ENCODE measurements at places on chromosomes 16 and 17. TPM values are rescaled to one million over a fixed set of nuclear protein-coding genes. Genes with fewer than 3 reads are reported as not detected.

Gene KRTAP3-2
- polyA plus RNA-seq: not detected

Gene ZPBP2
- polyA plus RNA-seq: not detected

Gene THRA
- polyA plus RNA-seq: 58.1 TPM

Gene CES5A
- polyA plus RNA-seq: not detected

Gene TBX4
- polyA plus RNA-seq: 2.6 TPM

Gene KRTAP3-1
- not detected for polyA plus RNA-seq

Gene TPSD1
- not detected for polyA plus RNA-seq

Gene SLFN14
- 0.12 TPM for polyA plus RNA-seq

Gene KRTAP17-1
- not detected for polyA plus RNA-seq

Gene KRT25
- polyA plus RNA-seq: not detected

Gene ZSCAN10
- polyA plus RNA-seq: not detected

Gene ABCA10
- not detected for polyA plus RNA-seq

Gene KCNG4
- polyA plus RNA-seq: not detected

Gene ITGAD
- 0.31 TPM for polyA plus RNA-seq

Gene OR2C1
- polyA plus RNA-seq: 1.0 TPM

Gene TMEM208
- polyA plus RNA-seq: 64.5 TPM

Gene PRR11
- 2.2 TPM for polyA plus RNA-seq

Gene TSPOAP1
- polyA plus RNA-seq: 77.5 TPM

Gene TP53TG3
- not detected for polyA plus RNA-seq

Gene EME1
- polyA plus RNA-seq: 5.2 TPM

Gene KRTAP9-4
- not detected for polyA plus RNA-seq

Gene MYADML2
- 17.1 TPM for polyA plus RNA-seq

Gene HOXB1
- polyA plus RNA-seq: 12.4 TPM

Gene STH
- polyA plus RNA-seq: not detected

Gene ULK2
- 13.3 TPM for polyA plus RNA-seq

Gene FNDC8
- not detected for polyA plus RNA-seq

Gene PSMD12
- polyA plus RNA-seq: 58.9 TPM

Gene SECTM1
- not detected for polyA plus RNA-seq

Gene GTF3C1
- 113 TPM for polyA plus RNA-seq

Gene NFAT5
- 6.2 TPM for polyA plus RNA-seq

Gene ABCA6
- not detected for polyA plus RNA-seq

Gene KRT31
- polyA plus RNA-seq: not detected

Gene GLIS2
- 10.3 TPM for polyA plus RNA-seq

Gene CCDC78
- 3.6 TPM for polyA plus RNA-seq

Gene PLK1
- 134 TPM for polyA plus RNA-seq

Gene MAPT
- 1.9 TPM for polyA plus RNA-seq

Gene SPN
- polyA plus RNA-seq: 0.85 TPM

Gene CACNG3
- polyA plus RNA-seq: not detected

Gene TBC1D3B
- 4.7 TPM for polyA plus RNA-seq

Gene ZNF646
- polyA plus RNA-seq: 7.1 TPM

Gene CDC6
- polyA plus RNA-seq: 7.2 TPM

Gene PCTP
- 23.4 TPM for polyA plus RNA-seq

Gene GRIN2C
- 0.71 TPM for polyA plus RNA-seq

Gene DNAAF8
- polyA plus RNA-seq: 1.2 TPM

Gene HYDIN
- 1.8 TPM for polyA plus RNA-seq

Gene C16orf96
- 0.24 TPM for polyA plus RNA-seq

Gene CX3CL1
- 0.41 TPM for polyA plus RNA-seq

Gene SLC16A13
- 7.2 TPM for polyA plus RNA-seq

Gene AP2B1
- 54.7 TPM for polyA plus RNA-seq

Gene PRR29
- polyA plus RNA-seq: 1.7 TPM

Gene NACA2
- polyA plus RNA-seq: not detected

Gene ATAD5
- polyA plus RNA-seq: 4.1 TPM

Gene EVPL
- polyA plus RNA-seq: not detected

Gene ELMO3
- polyA plus RNA-seq: 0.15 TPM
